HepG2 (cell line): ENCODE measurements at places on chromosomes 7 and 10.

DNA sequence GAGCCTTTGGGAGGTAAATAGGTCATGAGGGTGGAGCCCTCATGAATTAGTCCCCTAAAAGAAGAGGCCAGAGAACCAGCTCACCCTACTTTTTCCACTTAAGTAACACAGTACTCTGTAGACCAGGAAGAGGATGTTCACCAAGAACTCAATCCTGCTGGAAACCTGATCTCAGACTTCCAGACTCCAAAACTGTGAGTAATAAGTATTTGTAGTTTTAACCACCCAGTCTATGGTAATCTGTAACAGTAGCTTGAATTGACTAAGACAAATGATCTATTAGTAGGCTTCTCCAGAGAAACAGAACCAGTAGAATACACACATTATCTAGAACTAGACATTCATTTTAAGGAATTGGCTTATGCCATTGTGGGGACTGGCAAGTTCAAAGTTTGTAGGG lies 51.5 kb downstream of the ANKMY2 start:
- DNase-seq, result no peak

- no peak for DNase-seq
Measured at GRCh38 chr10:59362959-59363381, 621 bp upstream of the FAM13C start.

- DNase-seq, result no peak
Measured at GRCh38 chr7:88002617-88003016, 68.6 kb downstream of the ADAM22 start.

DNA sequence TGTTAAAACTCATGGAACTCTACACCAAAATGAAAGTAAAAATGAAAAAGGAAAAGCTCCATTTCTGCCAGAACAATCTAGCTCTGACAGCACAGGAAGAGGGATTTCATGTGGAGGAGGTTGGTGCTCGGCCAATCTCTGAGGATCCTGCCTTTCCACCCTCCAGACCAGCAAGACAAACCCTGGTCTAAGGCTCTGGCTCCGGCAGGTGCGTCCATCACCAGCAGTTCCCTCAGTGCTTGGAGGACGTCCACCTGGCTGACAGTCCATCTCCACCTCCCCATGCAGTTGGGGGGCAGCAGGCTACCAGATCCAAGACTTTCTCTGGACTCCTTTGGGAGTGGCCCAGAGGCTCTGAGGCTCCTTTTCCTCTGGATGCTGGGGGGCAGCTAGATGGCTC lies 25.0 kb upstream of the LOXL4 start:
- DNase-seq, result no peak

DNA sequence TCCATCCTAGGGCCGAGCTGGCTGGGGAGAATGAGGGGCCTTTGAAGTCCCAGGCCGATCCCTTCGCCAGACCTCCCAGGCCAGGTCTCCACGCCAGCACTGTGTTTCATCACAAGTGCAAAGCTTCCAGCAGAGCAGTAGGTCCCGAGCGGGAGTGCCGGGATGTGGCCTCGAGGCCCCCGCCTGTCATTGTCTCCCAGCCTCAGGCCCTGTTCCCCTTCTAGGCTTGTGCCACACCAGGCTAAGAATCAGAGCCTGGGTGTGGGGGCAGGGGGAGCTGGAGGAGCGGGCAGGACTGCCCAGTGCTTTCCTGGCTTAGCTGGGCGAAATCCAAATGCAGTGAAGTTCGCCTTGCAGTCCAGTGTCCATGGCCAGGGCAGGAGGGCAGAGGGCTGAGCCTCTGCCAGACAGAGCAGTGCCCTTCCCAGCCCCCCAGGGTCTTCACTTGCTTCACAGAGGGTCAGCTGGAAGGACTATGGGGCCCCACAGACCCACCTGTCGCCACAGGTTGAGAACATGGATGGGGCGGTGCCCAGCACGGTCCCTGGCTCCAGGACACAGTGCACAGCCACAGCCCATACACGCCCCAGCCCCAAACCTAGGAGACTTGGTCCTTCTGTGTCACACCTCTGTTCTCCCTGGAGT lies 20.2 kb upstream of the PFKFB3 start:
- no peak for DNase-seq

DNA sequence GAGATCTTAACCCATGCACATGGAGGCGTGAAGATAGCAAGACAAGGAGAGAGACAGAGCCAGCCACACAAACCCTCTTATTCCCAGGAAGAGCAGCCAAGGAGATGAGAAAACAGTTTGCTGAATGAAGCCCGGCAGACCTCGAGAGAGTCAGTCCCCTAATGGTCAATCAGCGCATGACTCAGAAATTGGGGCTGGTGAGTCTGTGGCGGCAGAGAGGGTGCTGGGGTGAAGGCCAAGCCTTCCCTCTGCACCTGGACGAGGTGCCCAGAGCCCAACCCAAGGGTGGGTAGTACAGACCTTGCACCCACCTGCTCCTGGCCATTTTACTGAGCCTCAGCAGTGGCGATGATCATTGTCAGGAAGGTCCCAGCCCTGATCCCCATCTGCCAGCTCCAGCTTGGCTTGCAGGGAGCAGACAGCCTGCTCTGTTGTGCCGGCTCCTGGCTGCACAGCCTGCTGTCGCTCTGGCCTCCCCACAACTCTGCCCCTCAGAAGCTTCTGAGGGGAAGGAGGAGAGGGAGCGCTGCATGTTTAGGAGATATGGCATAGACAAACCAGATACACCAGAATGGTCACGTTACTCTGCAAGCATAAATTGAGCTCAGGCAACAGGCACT lies 256.6 kb downstream of the RPS24 start:
- no peak for DNase-seq

DNA sequence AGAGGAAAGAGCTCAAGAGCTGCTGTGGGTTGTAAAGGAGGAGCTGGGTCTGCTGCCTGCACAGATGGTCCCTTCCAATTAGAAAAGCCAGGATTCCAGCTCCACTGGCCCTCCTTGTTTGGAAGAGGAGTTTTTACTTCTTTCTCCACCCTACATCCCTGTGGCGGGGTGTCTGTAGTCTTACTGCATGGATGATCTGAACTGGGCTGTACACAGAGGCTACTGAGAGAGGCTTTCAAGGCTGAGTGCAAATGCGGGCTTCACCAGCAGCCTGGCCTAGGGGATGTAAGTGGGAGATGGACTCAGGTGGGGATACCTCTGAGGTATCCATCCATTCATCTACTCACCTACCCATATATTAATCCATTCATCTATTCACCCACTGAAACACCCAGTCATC lies 7.1 kb upstream of the CXCL12 start:
- no peak for DNase-seq

- no peak for DNase-seq
Measured at GRCh38 chr10:61410353-61411070, 42.7 kb downstream of the TMEM26 start.

DNA sequence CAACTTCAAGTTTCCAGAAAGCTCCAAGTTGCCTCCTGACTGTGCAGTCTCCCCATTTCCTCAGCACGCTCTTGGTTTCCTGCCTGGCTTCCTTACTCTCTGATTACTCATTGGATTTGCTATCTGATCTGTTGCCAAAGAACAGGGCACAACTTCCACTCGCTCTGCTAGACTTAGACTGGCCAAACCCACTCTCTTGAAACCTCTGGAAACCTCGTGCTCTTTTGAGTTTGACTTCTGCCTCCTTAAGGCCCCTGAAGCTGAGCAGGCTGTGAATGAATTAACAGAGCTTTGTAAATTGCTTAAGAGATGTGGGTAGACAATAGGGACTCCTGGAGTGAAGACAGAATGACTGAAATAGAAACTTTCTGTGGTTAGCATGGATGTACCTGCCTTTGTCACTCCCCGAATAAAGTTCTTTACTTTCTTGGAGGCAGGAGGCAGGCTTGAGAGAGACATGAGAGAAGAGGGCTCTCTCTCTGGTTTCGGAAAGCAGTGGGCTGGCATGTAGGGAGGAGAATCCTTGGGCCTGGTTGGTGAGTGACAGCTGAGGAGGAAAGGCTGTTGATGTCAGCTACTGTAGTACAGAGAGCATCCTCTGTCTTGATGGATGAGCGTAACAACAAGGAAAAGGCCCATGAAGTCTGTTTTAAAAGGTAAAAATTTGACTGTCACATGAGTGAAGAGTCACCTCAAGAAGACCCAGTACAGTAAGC lies 70.8 kb downstream of the CHN2 start:
- DNase-seq, result no peak

GRCh38 chr7:139681463-139681755 lies 96.4 kb downstream of the HIPK2 start:
- no peak for DNase-seq
